Epithelial cell of proximal tubule (primary cell): ENCODE measurements at places on chromosomes 1 and 21.
A peak's percentile ranks its signal among the peaks of the same experiment; 100 is the strongest.

DNA sequence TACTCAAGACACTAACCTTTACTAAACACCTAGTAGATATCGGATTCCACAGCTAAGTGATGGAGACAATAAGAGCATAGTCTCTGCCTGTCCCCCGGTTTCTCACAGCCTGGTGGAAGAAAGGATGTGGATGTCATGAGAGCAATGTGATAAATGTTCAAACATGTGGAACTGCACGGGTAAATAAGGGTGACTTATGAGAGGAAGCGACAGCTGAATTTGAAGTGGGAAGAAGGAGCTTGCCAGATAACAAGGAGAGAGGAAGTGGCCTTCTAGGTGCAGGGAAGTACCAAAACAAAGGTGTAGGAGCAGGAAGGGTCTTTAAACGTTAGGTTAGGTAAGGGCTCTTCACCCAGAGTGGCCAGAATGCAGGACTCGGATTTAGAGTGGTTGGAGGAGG is 178.6 kb upstream of the NRIP1 start:
- DNase-seq = no peak

- DNase-seq = no peak
Observed at GRCh38 chr1:230796626-230797025, 49.4 kb downstream of the CAPN9 start.

DNA sequence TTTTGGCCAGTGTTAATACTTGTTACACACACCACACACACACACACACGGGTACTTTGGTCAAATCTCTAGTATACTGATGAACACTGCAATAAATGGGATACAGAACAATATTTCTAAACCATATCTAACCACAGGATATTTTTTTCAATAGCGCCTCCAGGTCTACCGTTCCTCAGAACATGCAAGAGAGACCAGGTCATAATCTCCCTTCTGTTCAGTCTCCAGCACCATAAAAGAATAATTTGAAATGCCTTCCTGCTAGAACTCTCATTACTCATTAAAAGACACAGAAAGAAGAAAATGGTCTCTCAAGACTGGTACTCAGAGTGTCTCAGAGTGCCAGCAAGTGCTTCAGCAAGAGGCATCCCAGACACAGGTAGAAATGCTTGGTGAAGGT is 11.5 kb upstream of the SLC44A3 start:
- DNase-seq = no peak

DNA sequence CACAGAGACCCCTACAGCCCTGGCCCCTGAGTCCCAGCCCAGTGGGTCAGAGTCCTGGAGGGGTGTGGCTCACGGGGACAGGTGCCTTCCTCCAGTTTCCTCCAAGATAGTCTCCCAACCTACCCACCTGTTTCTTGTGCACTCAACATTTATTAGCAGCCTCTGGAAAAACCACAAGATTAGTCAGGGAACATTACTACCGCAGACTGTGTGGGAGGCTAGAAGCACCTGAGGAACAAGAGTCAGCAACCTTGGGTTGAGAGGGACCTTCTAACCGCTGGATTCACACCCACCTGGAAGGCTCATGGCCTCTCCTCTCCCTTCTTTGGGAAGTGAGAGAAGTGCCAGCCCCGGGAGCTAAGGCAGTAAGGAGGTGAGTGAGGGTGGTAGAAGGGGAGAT is 22.5 kb upstream of the IKBKE start:
- no peak for DNase-seq

- DNase-seq = no peak
Observed at GRCh38 chr1:192476802-192477298, 98.7 kb upstream of the RGS1 start.

GRCh38 chr1:71053146-71053545 is 5.5 kb upstream of the PTGER3 start:
- DNase-seq = no peak

DNA sequence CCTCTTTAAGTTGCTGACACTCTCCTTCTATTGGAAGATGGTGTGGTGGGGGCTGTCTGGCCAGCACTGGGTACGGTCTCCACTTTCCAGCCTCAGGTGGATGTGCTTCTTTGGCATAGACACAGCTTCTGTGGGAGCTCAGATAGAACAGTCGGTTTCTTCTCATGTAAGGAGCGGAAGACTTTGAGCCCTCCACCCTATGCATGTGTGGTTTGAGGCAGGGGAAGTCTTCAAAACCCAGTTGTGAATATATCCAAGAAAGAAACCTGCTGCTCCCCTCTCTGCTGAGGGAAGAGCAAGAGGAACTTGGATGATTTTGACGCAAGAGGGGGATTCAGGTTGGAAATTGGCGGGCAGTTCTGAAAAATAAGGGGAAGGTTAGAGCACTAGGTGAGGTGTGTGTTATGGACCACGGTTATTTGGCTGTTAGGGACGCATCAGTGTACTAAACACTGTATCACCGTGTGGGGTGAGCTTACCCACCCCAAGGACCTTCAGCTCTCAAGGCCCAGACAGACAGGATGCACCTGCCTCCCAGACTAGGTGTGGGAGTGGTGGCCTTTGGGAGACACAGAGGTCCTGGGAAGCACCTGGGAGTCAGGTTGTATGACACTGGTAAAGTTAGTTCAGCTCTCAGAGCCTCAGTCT is 36.2 kb downstream of the IL6R start:
- no peak for DNase-seq

DNA sequence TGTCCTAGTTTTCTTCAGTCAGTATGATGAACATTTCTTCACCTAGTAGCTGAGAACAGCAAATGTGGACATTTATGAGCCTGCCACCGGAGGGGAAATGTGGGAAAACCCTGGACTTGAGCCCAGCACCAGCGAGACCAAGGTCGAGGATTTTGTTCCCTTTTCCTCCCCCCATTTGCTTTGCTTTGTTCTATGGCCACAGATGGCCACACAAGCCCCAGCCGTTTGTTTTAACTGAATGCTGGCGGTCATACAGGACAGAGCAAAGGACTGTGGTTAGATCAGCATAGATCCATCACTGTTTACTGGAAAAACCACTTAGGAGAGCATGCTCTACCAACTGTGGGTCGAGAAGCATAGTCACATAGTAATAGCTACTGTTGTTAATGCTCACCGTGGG is 20.9 kb downstream of the SH2D2A start:
- DNase-seq = no peak

DNA sequence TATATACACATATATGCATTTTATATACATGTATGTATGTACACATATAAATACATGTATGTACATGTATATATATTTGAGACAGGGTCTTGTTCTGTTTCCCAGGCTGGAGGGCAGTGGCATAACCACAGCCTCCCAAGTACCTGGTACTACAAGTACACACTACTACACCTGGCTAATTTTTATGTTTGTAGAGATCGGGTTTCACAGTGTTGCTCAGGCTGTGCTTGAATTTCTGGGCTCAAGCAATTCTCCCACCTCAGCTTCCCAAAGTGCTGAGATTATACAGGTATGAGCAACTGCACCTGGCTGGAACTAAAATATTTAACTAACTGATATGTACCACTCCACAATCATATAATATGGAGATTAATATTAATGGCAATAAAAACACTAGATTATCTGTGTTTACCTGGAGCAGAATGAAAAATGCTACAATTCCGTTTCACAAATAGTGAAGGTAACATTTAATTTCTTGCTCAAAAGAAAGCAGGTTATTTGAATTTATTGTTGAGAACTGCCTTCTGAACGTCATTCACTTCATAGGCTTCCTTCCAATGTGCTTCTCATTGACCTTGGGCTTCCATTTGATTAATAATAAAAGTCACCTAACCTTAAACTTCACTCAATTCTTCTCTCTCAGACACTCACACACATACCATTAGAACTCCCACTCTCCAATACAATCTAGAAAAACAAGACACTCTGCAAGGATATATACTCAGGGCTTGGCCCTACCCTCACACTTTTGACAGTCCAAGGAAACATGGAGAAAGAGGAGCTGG is 57.0 kb downstream of the PTGER3 start:
- DNase-seq = no peak

GRCh38 chr21:37454869-37455503 is 88.4 kb downstream of the DYRK1A start:
- DNase-seq = no peak

- DNase-seq = no peak
Observed at GRCh38 chr1:19384113-19384512, 72.0 kb downstream of the SLC66A1 start.

GRCh38 chr21:42309753-42310213 is 5.4 kb downstream of the TFF3 start:
- no peak for DNase-seq

DNA sequence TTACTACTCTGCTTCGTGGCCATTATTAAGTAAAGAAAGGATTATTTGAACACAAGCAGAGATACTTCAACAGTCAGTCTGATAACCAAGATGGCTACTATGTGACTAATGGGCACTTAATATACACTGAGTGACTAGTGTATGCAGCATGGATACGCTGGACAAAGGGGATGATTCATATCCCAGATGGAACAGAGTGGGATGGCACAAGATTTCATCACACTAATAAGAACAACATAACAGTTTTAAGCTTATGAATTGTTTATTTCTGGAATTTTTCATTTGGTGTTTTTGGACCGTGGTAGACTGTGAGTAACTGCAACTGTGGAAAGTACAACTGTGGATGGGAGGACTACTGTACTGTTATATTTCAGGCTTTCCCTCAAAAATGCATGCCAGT is 9.4 kb downstream of the ZCCHC17 start:
- DNase-seq = peak; percentile 27

- DNase-seq = no peak
Observed at GRCh38 chr1:67100833-67101232, 33.9 kb downstream of the C1orf141 start.

DNA sequence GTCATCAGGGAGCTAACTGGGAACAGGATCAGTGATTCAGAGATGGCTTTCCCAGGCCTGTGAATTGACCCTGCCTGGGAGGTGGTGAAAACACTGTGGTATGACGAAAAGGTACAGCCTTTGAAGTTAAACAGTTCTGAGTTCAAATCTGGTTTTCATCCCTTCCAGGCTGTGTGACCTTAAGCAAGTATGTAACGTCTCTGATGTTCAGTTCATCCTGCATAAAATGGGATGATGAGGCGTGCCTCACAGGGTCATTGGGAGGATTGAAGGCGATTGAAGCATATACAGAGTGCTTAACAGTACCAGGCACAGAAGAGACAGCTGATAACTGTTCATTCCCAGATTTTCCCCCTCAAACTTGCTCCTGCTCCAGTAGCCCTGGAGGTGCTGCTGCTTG is 11.0 kb downstream of the KCNC4 start:
- DNase-seq = no peak

- DNase-seq = no peak
Observed at GRCh38 chr1:114082304-114082630, 71.4 kb downstream of the SYT6 start.

DNA sequence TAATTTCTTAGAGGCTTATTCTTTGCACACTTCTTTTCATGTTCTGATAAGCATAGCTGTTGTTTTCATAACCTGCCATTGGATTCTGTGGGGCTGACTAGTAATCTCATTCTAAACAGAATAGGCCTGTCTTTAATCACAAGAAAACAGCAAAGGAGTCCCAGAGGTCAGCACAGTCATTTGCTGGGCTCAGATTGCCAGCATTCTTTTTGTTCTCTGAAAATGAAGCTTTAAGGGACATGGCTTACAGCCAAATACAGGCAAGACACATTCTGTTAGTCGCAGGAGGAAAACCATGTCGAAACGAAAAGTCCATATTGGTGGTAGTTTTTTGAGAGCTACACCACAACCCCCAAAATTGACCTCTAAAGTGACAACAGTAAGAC is 75.0 kb downstream of the MRPS6 start:
- no peak for DNase-seq

DNA sequence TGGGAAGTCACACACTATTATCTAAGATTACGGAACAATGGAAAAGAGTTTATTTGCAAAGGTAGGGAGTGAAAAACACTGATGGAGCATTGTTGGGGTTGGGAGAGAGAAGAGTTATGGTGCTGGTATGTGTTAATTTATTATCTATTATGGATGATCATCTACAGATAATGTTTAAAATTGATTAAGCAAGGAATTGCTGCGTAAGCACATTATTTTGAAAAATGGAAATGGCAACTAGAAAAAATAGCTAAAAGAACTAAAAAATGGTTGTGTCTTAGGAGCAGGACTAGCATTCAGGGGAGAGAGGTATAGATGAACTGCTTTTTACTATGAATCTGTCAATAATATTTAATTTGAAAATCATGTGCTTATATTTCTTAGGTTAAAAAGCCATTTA is 16.0 kb upstream of the ACOT11 start:
- no peak for DNase-seq

- no peak for DNase-seq
Observed at GRCh38 chr1:229344139-229344538, 1.3 kb upstream of the CCSAP start.

- no peak for DNase-seq
Observed at GRCh38 chr1:45704637-45705036, 16.7 kb downstream of the TMEM69 start.

GRCh38 chr1:176803596-176803995 is 340.6 kb downstream of the PAPPA2 start:
- DNase-seq = no peak

- no peak for DNase-seq
Observed at GRCh38 chr21:45827302-45827692, 154.3 kb upstream of the COL6A1 start.

GRCh38 chr1:81703756-81704463 is 96.8 kb upstream of the ADGRL2 start:
- DNase-seq = no peak

GRCh38 chr1:163305441-163305840 is 16.3 kb upstream of the NUF2 start:
- no peak for DNase-seq

- no peak for DNase-seq
Observed at GRCh38 chr1:214447557-214447871, 103.9 kb downstream of the PTPN14 start.

DNA sequence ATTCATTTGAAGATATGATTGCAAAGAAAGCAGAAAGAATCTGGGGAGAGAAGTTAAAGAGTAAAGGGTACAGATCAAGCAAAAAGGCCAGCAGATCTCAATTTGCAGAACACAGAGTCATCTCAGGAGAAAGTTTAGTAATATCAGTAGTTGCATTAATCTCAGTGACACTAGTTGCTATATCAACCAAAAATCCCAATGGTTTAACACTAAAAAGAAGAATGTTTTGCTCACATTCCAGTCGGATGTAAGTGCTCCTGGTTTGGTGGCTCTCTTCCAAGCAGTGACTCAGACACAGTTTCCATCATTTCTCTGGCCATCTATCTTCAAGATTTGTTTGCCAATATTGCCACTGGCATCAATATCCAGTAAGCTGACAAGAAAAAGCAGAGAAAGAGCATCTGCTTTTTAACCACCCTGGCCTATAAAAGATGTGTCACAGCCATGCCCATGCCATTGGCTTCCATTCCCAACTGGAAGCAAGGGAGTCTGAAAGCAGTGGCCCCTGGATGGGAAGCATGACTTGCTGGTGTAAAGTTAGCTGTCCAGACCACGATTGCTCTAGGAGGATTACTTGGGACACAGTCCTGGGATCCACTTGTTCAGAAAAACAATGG is 45.5 kb upstream of the AIM2 start:
- DNase-seq = no peak

GRCh38 chr1:225697428-225697827 is 44.5 kb upstream of the ENAH start:
- DNase-seq = no peak

GRCh38 chr1:197453376-197454058 is 185.5 kb downstream of the CRB1 start:
- no peak for DNase-seq
